ENCODE measurements at places on chromosomes 3 and 15.

- DNase-seq = no peak
Measured at GRCh38 chr15:58524247-58524646, 92.5 kb downstream of the LIPC start.

GRCh38 chr3:191680989-191681597 lies 220.1 kb downstream of the PYDC2 start:
- no peak for DNase-seq

DNA sequence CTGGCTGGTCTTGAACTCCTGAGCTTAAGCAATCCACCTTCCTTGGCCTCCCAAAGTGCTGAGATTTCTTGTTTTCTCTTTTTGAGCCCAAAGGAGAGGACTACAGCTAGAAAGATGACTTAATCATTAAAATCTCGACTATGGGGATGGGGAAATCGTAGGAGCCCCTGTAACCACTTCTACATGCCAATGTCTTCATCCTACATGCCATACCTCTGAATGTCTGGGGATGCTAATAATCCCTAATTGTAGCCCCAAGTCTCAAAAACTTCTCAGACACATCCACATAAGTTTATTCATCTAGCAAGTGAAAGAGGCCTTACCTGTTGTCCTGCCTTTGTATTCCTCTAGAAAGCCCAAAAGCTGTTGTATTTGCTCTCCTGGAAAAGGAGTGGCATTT lies 3.7 kb upstream of the RHOV start:
- no peak for DNase-seq

DNA sequence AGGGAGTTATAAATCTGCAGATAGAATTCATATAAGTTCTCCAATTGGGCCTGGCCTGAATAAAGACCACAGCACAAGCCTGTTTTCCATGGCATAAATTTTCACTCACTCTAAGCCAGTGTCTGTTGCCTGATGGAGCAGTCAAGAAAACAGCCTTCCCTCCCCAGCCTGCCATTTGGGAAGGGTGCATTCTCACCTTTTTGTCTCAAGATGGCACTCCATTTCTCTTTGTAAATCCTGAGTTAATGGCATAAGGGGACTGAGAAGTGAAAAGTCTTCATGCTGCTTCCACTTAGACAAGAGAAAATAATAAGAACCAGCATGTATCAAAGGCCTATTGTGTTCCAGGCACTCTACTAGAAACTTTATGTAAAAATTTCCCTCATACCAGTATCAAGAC lies 115.6 kb upstream of the MANF start:
- no peak for DNase-seq

DNA sequence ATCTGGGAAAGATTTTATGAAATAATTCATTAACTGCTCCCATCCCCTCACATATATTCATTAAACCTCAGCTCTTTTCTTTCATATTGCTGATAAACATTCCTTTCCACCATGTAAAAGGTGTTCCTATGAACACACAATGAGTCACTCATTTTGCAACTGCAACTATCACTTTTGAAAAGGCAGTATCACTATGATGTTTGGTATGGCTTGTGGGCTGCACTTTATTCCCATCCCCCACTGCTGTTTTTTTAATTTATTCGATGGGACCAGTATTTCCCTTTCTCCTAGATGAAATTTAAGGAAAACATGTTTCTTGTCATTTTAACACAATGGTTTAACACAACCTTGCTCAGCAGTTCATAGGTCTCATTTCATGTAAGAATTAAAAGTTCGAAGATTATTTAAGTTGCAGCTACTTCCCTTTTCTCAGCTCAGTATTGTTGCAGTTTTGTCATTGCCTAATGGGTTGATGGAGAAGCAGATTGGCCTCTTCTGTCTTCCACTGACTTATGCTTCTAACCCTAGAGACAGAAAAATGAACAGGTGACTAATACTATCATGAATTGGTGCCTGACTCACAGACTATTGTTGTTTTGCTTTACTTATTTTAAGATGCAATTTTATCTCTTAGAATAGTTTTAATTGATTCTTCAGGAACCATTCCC lies 280.3 kb downstream of the ZPLD1 start:
- DNase-seq = no peak

- no peak for DNase-seq
Measured at GRCh38 chr3:109772520-109772919, 435.2 kb upstream of the DPPA4 start.

GRCh38 chr3:164190566-164190965 lies 887.7 kb downstream of the SI start:
- DNase-seq = no peak

DNA sequence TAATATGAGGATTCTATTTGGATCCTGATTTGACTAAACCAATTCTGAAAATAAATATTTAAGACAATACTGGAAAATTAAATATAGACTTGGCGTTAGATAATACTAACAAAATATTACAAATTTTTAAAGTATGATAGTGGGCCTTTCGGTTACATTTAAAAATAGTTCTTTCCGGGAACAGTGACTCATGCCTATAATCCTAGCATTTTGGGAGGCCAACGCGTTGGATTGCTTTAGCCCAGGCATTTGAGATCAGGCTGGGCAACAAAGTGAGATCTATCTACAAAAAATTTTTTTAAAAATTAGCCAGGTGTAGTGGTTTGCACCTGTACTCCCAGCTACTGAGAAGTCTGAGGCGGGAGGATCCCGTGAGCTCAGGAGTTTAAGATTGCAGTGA lies 30.3 kb upstream of the GADL1 start:
- DNase-seq = no peak
